Kasumi-1 (cell line): ENCODE measurements at places on chromosomes 2 and 18.

DNA sequence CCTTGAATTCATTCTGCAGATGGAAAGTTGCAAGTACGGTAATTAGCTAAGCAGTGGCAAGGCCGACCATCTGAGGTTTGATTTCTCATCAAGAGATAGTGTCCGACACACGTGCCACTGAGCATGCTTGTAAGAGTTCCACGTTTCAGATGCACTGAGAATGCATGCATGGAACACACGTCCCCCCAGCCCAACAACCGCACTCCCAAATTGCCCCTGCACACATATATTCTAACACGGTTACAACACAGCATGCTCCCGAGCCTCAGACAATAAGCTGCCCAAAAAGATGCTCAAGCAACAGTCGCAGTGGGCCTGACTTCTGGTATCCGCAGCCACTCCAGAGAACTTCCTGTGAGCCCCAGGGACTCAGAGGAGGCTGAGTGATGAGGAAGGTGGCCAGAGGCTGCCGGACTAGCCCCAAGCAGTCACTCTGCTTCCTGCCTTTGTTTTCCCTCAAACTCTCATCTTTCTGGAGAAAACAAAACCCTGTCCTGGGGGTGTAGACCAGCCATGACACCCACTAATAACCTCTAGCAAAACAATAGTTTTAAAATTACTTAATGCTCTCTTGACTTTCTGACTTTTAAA is 204.0 kb downstream of the TGIF1 start:
- DNase-seq, result no peak

GRCh38 chr2:107721178-107721577 is 105.5 kb upstream of the RGPD4 start:
- DNase-seq, result no peak

DNA sequence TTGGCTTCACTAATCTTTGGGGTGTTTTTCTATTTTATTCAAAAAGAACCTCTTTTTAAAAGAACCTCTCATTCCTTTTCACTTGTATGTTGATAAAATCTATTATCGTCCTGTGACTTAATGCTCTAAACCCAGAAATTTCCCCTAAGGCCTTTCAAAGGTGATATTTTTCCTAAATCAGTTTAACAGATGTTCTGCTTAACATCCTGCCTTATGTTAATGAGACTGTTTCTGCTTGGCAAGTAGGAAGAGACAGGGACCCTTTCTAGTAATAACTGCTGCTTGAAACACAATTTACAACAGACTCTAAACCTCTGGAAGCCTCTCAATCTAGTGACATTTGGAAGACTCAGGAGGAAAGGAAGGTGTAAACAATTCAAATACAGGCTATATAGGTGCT is 128.8 kb downstream of the KCNJ3 start:
- DNase-seq, result no peak

DNA sequence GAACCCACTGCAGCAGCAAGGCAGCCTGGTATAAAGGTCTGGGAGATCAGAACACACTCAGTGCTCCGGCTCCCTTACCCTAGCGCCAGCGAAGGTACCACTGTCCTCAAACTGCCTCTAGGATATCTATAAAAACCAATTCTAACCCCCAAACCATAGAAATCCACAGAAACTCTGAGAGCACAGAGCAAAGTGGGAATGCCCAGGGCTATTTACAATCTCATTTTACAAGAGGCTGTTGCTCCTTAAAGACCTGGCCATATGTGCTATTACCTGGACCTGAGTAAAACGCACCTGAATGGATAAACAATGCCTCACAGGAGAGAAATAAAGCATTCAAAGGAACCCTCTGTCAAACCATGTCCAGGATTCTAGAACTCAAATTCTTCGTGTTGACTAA is 4.3 kb downstream of the STK39 start:
- DNase-seq, result no peak

GRCh38 chr2:29576231-29576630 is 345.2 kb downstream of the ALK start:
- DNase-seq, result no peak
